ENCODE measurements at places on chromosomes 5 and 9.

- no peak for DNase-seq
Measured at GRCh38 chr9:34688329-34689115, 2.6 kb downstream of the CCL19 start.

- no peak for DNase-seq
Measured at GRCh38 chr9:87075537-87075936, 128.2 kb upstream of the GAS1 start.

GRCh38 chr5:1349246-1349645, 4.3 kb upstream of the CLPTM1L start:
- no peak for DNase-seq

GRCh38 chr9:137317021-137317717, 15.1 kb upstream of the NRARP start:
- DNase-seq = no peak

DNA sequence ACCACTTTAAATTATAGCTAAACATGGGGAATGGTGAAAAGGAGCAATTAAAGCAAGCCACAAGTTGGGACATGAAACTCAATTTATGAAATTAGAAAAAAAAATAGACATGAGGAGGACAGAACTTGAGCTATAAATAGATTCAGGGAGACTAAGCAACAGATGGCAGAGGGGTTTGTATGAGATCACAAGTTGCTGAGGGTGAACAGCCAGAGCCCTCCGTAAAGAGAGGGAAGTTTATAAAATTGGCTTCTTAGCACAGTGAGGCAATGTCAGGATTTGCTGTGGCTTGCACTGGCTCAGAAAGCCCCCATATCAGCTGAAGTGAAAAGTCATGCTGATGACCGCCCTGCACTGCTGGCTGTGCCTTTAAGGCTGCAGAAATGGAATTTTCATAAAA, 443.4 kb upstream of the CD180 start:
- no peak for DNase-seq

GRCh38 chr5:157913575-157913974, 54.6 kb upstream of the CLINT1 start:
- DNase-seq = no peak

GRCh38 chr5:178192244-178192643, 5.1 kb upstream of the GMCL2 start:
- DNase-seq = no peak

DNA sequence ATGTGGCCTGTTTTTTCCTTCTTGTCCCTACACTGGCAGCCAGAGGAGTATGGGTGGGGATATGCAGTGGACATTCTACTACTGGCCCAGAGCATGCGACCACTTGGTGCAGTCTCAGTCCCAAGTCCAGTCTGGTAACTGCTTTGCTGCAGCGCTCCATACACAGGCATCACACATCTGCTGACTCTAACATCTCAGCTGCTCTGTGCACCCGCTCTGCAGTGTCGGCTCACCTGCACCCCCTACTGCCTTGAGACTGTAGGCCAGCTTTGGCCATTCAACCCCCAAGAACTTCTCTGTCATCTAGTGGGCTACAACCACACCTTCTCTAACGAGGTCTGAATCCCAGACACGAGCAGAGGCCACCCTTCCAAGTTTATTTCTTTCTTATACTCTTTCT, 46.4 kb upstream of the SLCO6A1 start:
- no peak for DNase-seq

DNA sequence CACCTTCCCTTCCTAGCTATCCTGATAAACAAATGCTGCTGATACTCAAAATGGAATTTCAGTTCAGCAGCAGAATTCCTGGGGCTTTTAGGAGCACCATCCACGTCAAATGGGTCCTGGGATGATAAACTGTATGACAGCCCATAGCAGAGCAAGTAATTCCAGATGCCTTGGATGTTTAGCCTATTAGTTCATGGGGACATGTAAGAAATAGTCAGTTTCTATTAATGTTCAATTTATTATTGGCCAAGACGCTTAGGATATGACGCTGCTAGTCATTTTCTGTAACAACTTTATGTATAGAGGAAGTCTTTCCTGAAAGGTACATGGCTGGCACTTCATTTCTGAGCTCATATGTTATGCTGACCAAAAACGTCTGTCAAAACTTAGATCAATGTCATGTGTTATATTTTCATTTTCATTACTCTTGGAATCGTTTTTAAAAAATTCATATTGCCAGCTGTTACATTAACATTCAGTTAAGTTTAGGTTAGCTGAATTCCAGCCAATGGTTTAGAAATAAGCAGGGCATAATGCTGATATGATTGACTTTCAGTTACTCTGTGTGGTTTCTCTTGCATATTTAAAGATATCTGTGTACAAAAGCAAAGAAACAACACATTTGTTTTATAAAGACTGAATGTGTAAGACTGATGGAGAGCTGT, 243.8 kb downstream of the CSNK1G3 start:
- DNase-seq = no peak

- DNase-seq = no peak
Measured at GRCh38 chr5:122304471-122305215, 7.4 kb upstream of the SNCAIP start.

DNA sequence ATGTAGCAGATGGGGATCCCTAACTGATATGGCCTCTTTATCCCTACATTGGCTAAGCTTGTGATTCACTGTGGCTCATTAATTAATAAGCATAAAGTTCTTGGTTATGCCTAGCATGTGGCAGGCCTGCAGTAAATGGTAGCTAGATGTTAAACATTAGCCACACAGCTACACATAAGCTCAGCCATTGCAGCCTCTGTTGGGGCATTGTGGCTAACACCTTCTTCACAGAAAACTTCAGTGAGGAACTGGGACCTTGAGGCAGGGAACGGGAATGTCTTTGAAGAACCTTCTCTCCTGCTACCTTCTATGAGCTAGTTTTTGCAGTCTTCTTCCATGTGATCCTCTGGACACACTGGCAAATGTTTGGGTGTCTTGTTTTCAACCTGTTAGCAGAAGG, 338.2 kb downstream of the NTRK2 start:
- DNase-seq = no peak

- DNase-seq = peak; percentile 45
Measured at GRCh38 chr5:76337953-76338451, 65.1 kb upstream of the IQGAP2 start.

- DNase-seq = peak; percentile 61
Measured at GRCh38 chr5:24401773-24402172, 243.0 kb downstream of the CDH10 start.

DNA sequence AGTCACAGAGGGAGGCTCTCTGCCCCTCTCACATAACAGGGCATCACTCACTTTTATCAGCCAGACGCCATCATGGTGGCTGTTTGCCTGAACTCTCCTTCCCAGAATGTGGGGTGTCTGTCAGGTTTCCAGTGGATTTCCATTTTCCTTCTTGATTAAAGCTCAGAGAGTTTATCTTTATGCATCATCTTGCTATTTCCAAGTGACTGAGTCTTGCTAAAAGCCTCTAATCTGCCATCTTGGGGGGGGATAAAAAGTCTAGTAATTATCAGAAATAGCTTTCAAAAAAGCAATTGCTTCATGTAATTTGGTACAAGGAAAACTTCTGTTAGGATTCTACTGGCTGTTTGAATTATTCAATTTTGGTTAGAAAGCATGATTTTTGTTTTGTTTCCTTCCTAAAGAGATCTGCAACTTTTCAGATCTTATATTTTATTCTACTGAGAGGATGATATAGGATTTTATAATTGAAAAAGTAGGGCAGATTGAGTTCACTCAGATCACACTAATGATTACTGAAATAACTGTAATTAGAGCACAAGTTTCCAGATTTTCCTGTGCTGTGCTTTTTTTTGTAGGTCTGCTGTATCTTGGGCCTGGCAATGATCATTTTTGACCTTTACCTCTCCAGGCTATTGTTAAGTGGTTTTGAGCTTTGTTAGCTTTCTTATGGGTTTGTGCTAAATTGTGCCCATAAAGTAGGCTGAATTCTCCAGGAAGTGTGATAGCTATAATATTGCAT, 661.5 kb downstream of the TLE4 start:
- no peak for DNase-seq

GRCh38 chr5:87452837-87453236, 40.1 kb upstream of the CCNH start:
- no peak for DNase-seq

DNA sequence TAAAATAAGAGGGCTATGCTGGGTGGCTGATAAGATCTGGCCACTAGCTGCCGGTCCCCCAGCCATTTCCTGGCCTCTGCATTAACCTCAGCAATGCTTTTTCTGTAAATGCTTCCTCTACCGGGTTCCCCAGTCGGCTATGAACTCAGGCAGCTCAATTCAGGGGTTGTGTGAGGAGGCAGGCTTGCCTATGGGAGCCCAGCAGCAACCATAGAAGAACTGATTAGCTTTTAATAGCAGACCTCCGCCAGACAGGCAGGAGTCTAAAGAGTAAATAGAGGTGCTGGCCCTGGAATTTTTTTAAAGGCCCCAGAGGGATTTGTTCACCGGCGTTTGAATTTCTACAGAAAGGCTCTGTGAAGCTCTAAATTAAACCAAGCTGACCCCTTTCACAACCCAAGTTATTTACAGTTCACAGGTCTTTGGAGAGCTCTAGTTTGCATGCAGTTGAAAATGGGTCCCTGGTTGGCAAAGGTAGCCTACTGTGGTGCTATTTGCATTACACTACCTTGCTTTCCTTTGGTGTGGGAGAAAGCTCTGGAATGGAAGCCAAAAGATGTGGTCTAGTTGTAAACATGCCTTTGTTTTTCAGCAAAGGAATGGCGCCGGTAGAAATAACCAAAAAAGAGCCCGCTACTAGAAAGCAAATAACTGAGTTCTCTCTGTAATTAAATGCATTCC, 289.7 kb upstream of the SEMA6A start:
- no peak for DNase-seq

GRCh38 chr5:75337366-75338021, 474 bp downstream of the HMGCR start:
- no peak for DNase-seq

- DNase-seq = no peak
Measured at GRCh38 chr9:23552876-23553601, 273.0 kb downstream of the ELAVL2 start.

GRCh38 chr5:80223561-80223960, 32.3 kb downstream of the SERINC5 start:
- DNase-seq = no peak

DNA sequence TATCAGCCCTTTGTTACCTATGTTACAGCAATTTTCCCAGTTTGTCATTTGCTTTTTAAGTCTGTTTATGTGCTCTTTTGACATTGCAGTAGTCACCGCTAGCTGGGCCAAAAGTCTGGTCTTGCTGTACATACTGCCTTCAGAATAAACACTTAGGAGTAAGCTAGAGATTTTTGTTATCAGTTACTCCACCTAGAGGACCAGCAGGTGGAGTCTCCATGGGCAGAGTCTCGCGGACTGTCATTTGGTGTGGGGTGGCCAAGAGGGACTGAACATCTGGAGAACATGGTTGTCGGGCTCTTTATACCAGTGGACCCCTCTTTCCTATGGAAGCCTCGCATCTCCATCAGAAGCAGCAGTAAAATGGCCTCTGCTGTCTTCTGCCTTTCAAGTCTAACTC, 10.8 kb upstream of the MGAT1 start:
- no peak for DNase-seq

- no peak for DNase-seq
Measured at GRCh38 chr9:109242014-109242413, 75.0 kb upstream of the FRRS1L start.

GRCh38 chr9:72948575-72949243, 4.1 kb downstream of the ALDH1A1 start:
- no peak for DNase-seq

GRCh38 chr5:111337688-111338087, 113.5 kb downstream of the CAMK4 start:
- DNase-seq = no peak

DNA sequence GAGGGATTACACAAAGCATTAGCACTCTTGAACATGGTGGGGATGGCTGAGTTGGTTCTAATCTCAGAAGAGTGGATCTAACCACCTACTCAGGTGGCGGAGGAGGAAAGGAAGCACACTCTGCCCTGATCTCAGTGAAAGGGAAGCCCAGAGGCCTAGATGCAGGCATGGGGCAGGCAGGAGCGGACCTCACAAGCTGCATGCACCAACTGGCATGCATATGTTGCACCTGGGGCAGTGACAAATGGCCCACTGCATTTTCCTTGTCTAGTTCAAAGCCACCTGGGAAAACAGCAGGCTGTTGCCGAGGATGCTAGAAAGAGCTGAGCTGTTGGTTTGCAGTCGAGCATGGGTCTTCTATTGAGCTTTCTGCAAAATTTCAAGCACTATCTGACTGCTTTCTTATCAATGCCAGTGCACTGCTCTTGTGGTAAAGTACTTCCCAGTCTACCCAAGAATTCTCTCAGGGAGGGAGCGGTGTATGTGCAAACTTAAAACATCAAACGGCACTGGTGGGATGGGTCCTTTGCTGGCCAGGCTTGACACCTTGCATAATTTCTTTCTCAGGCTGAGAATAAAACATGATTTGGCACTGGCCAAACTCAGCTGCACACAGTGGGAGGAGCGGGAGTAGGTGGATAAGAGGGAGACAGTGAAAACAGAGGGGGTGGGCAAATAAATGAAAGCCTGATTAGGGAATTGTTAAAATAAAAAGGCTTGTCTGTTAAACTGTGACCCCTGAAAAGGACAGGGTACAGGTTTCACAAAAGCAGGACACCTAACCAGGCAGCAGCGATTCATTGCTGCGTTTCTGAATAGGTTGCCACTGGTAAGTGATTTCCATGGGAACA, 108.9 kb downstream of the MARCHF3 start:
- DNase-seq = no peak

- no peak for DNase-seq
Measured at GRCh38 chr5:143448518-143448917, 45.0 kb upstream of the NR3C1 start.

GRCh38 chr5:3701694-3702093, 106.1 kb downstream of the IRX1 start:
- DNase-seq = no peak

DNA sequence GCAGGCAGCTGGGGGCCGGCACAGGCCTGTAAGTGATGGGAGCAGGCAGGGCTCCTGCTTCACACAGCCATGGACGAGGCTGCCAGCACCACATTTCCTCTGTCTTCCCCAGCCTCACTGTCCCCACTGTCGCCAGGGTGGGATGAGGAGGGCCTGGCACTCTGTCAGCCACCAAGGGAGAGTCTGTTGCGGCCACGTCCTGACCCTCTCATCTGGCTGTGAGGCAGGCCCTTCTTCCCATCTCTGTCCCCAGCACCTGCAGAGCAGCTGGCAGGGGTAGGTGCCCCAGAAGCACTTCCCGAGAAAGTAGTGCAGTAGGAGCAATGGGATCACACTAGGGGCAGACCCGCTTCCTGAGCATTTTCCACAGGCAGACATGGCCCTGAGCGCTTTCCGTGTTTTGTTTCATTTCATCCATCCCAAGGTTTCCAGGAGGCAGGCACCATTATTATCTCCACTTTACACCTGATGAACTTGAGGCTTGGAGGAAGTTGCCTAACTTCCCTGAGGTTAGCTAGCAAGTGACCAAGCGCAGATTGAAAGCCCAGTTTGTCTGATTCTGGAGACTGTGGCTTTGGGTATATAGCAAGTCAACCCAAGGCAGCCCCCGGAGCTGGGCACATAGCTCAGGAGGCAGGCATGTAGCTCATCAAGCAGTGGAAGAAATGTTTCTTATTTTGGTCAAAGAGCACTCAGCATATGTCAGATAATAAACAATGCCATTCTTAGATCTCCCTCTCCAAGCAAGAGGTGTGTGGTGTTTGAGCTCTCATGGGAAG, 202.4 kb downstream of the DAB2IP start:
- DNase-seq = no peak

All from NCI-H460 (cell line).